NCI-H526 (cell line): ENCODE measurements at places on chromosomes 7 and 10.

DNA sequence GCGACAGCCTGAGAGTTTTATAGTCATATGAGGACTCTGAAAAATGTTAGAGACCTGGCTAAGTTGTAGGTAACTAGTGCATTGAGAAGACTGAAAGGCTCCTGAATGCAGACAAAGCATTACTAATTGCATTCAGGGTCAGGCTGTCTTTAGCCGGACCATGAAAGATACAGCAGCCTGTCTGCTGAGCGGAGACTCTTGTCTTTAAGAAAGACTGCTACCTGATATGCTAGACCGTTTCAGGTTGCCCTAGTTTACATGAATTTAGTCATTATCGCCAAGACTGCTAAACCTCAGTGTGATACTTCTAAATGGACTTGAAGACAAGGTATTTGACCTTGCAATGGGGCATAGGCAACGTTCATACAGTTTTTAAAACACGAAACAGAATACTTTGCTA lies 81.2 kb downstream of the BMPR1A start:
- no peak for DNase-seq

DNA sequence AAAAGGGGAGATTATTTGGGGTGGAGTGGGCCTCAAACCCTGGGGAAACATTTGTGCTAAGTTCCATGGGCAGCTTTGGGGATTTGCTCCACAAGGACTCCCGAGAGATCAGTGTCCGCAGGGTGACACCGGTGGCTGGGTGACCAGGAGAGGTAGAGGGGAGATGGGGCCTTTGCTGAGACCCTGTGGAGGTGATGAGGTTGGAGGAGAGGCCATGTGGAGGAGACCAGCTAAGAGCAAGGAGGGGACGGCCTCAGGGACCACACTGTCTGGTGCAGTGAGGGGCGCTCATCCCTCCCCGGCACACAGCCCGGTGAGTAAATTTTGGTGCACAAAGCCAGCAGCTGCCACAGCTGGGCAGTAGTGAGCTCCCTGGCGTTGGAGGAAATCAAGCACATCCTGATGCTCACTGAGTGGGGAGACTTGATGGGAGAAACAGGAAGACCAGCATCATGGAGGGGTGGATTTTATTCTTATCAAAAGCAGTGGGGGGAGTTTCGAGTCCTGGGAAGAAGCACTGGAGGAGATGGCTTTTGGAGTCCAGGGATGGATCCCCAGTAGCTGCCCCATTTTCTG lies 20.2 kb upstream of the ELFN1 start:
- no peak for DNase-seq

- no peak for DNase-seq
Observed at GRCh38 chr7:100965723-100966541, 3.4 kb upstream of the MUC12 start.

GRCh38 chr7:101698964-101699363 lies 69.9 kb upstream of the MYL10 start:
- no peak for DNase-seq

DNA sequence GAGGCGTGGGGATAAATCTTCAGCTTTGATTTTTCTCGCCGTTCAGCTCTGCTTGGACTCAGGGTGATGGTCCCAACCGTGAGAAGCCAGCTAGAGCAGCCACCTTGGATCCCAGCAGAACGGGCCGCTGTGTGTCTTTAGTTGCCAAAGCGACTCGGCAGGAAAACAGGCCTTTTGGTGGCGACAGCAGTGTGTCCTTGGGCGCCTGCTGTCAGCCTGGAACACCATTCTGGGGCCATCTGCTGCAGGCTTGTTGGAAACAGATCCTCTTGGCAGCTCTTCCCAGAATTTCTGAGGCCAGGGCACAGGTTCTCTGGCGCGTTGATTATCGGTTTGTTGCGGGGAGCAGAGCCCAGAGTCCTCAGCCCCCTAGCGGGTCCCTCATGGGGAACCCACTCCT lies 97.6 kb downstream of the CUX1 start:
- no peak for DNase-seq

DNA sequence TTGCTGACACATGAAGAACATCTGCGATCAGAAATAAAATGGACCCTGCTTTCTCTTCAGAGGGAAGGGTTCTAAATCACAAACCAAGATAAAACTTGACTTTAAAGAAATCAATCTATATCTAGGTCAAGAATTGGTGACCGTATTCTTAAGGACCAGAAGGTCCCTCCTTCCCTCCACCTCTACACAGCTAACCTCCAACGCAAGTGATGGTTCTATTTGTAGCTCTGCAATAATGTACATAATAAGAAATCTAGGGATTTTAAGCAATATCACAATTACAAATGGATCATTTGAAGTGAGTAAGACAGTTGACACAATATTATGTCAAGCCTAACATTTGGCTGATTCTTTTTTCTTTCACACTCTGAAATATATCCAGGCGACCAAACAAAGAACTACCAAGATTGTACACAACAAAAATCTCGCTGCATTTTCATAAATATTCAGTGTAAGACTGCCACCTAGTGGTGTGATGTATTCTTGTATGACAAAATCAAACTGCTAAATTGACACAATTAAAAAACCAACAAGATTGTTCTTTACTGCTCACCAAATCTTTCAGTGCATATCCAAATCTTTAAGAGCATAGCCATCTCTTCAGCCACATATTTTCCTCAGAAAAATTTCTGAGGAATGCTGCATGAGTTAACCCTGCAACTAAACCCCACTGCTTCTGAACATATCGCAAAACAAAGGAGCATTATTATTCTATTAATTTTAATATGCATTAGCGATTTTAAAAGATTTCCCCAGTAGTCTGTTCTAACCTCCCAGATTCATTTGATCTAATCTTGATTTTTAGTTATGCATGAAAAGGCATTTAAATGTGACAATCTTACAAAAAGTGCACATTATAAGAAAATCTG lies 44.5 kb downstream of the ICA1 start:
- DNase-seq, result peak; percentile 78

- DNase-seq, result no peak
Observed at GRCh38 chr10:93596539-93596938, 4.5 kb downstream of the RBP4 start.

GRCh38 chr10:45008524-45009161 lies 7.9 kb downstream of the ZNF22 start:
- DNase-seq, result peak; percentile 78

DNA sequence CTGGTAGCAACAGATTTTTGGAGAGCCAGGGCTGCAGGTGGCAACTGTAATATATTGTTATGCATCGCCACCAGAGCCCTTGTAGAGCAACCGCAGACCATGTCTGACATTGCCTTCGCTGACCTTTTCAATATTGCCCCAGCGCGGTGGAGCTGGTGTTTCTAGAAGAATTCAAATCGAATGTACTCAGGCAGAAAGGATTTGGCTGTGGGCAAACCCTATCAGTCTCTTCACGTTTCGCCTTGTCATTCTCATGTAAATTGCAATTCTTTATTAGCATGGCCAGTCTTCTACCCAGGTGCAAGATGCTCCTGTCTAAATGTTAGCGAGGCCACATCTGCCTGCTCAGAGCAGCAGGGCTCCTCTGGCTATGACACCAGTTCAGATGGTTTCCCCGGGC lies 490.2 kb upstream of the AUTS2 start:
- peak; percentile 94 for DNase-seq

- DNase-seq, result peak; percentile 80
Observed at GRCh38 chr10:24483701-24484100, 240.0 kb downstream of the ARHGAP21 start.

GRCh38 chr10:91250341-91250740 lies 29.9 kb downstream of the PCGF5 start:
- DNase-seq, result no peak

DNA sequence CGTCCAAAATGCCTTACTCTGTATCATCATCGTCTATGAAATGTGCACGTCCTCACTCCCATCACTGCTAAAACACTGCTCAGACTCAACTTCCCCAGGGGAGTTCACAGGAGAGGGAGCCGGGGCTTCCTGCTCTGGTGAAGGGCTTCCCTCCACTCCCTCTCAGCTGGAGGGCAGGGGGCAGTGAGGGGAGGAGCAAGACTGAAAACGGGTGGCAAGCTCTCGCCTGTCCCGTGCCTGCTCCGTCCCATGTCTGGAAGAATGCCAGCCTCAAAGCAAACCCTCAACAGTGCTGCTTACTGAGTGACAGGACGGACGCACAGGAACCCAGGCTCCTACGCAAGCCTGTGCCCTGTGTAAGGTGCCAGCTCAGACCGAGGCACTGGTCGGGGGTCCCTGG lies 25.1 kb downstream of the PRKAG2 start:
- DNase-seq, result no peak

DNA sequence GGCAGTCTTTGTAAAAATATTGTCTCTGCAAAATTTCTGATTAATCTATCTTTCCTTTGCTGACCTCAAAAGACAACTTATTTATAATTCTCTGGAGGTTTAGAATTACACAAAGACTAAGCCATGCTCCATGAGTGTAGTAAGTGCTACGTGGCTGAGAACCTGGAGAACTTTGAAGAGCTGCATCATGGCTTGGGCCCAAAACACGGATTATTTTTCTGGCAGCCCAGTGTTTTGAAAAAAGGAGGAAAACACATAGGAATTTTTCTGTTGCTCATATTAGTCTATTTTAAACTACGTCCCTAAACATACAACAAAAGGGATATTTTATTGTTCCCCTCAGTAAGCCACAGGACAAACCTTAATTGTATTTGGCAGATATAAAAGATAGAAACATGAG lies 360.7 kb upstream of the MYO3A start:
- no peak for DNase-seq

GRCh38 chr7:137834552-137834951 lies 12.2 kb downstream of the DGKI start:
- no peak for DNase-seq

DNA sequence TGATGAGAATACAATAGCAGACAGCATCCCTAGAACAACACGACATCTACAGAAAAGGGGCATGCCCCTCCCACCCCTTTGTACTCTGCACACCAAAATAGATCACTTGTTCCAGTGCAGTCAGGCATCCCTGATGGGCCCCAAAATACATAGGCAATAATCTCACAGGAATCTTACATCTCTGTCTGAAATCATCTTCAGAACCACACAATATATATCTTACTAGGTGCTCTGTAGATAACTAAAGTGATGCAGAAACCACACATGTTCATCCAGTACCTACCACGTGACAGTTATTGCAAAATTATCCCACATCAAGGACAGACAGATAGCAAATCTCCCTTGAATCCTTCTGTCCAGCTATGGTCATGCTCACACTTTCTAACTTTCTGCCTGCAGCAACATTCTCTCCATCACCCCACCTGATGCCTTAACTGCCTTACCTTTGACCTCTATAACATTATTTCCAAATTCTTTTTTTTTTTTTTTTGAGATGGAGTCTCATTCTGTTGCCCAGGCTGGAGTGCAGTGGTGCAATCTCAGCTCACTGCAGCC lies 30.7 kb downstream of the ST8SIA6 start:
- no peak for DNase-seq

DNA sequence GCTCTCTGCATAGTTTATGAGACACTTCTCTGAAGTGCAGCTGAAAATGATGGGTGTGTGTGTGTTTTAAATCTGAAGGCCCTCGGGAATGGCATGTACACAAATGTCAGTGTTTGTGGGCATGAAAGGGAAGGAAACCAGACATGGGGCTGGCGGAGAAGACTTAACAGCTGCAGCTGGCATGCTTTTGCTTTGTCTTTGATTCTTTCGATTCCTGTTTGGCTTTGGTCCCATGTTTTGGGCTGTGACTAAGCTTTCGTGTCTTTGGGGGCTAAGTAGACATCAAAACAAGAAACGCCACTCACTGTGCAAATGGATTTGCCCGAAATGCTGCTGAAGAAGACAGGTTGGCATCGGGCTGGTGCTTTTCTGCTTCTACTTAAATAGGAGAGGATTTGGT lies 179.3 kb downstream of the PFKFB3 start:
- no peak for DNase-seq

- no peak for DNase-seq
Observed at GRCh38 chr7:134473861-134474291, 15.0 kb upstream of the AKR1B1 start.

- DNase-seq, result no peak
Observed at GRCh38 chr7:837001-837400, 4.7 kb downstream of the SUN1 start.

GRCh38 chr10:132879408-132880127 lies 62.8 kb downstream of the CFAP46 start:
- no peak for DNase-seq

- DNase-seq, result no peak
Observed at GRCh38 chr7:157498657-157499056, 161.9 kb downstream of the DNAJB6 start.

GRCh38 chr7:36994456-36995112 lies 270.3 kb upstream of the AOAH start:
- no peak for DNase-seq

- DNase-seq, result no peak
Observed at GRCh38 chr10:110387983-110388686, 83.4 kb upstream of the SMNDC1 start.

GRCh38 chr10:131868436-131868835 lies 32.4 kb upstream of the PPP2R2D start:
- no peak for DNase-seq

DNA sequence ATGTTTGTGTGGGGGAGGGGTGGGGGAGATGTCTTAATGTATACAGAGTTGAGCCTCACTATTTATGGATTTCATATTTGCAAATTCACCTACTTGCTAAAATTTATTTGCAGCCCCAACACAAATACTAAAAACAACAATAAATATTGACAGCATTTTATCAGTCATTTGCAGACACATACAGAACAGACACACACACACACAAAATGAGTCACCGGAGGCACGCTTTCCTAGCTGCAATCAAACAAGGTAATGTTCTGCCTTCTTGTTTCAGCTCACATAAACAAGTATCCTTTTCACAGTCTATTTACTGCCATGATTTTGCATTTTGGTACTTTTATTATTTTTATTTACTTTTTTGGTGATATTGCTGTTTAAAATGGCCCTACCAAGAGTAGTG lies 88.5 kb downstream of the IPMK start:
- DNase-seq, result peak; percentile 8
